Stimulated activated CD8-positive, alpha-beta memory T cell treated with anti-CD3 and anti-CD28 coated beads, Interleukin-15, amount 100 ng/mL, for 1 hour (primary cell): ENCODE measurements at places on chromosomes 16 and 17.

DNA sequence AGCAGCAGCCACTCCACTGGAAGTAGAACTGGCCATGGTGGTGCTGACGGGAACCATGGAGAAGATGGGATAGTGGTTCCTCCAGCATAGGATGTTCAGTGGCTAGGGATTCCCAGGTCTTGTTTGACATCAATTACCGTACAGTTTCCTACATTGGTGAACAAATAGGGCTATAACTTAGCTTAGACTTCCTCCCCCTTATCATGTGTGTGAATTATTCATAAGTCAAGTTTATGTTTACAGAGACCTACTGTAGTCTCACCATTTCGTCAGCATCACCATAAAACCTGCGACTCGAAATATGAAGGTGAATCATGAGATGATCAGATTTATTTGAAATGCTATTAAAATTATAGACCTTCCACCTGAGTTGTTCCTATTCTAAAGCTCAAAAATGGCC, 1.2 kb downstream of the KRTAP2-3 start:
- DNase-seq: no peak

GRCh38 chr17:55167024-55167725, 97.6 kb upstream of the HLF start:
- no peak for DNase-seq

- DNase-seq: no peak
These were observed 102.0 kb upstream of the CDH5 start for GRCh38 chr16:66264311-66265047.

- DNase-seq: no peak
These were observed 16.8 kb upstream of the MYO15B start for GRCh38 chr17:75570772-75571171.

DNA sequence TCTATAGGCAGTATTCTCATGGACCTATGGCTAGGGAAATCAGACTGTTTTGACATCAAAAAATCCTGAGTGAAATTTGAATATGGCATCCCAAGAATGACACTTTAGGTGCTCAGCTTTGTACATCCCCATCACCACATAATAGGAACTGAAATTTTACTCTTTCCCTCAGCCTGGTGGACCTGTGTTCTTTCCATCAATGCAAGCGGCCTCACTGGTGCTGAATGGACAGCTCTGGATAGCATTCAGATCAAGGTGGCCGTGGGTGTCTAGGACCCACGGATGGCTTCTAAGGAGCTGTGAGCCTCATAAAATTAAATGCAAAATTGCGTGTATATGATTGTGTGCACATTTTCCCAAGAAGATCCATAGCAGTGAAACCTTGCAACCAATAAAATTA, 152.6 kb downstream of the MAP2K6 start:
- no peak for DNase-seq

DNA sequence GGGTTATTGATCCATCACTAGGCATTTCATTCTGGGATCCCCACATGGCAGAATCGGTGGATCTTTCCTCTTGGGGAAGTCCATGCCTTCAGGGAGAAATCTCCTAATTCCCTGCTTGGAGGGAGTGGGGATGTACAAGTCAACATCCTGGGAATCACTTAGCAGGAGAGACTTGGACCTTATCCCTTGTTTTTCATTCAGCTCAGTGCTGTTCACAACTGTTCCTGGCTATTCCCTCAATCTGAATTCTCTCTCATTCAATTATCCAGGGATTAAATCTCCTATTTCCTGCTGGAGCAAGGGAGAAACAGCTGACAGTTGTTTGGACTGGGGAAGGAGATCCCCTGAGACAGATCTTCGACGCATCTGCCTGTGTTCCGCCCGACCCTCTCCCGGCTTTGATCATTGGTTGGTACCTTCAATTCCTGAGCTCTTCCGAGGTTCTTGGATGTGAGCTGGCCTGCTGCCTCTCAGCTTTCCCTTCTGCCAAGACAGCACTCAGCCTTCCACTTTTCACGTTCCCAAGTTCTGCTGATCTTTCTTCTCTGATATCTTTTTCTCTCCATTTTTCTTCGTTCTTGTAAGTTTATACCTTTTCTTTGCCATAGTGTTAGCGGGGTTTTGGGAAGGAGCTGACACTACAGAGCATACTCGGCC, 115.4 kb upstream of the GNAO1 start:
- no peak for DNase-seq

GRCh38 chr17:75909051-75909811, 4.5 kb upstream of the MRPL38 start:
- no peak for DNase-seq

GRCh38 chr16:89700649-89701424, 668 bp downstream of the SPATA2L start:
- DNase-seq: no peak

DNA sequence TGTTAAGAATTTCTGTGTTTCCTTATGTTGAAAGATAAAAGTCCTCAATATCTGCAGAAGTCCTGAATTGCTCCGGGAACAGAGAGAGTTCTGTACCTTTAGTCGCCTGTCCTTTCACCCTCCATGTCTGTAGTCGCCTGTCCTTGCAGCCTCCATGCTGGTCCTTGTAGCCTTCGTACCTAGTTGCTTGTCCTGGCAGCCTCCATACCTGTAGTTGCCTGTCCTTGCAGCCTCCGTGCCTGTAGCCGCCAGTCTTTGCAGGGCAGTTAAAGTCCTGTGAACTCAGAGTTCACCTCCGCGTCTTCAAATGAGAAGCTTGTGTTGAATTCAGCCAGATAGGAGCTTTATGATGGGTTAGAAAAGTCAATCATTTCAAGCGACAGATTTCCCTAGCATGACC, 19.5 kb upstream of the ITGAX start:
- DNase-seq: no peak

GRCh38 chr17:56886288-56886731, 27.5 kb downstream of the TRIM25 start:
- no peak for DNase-seq

DNA sequence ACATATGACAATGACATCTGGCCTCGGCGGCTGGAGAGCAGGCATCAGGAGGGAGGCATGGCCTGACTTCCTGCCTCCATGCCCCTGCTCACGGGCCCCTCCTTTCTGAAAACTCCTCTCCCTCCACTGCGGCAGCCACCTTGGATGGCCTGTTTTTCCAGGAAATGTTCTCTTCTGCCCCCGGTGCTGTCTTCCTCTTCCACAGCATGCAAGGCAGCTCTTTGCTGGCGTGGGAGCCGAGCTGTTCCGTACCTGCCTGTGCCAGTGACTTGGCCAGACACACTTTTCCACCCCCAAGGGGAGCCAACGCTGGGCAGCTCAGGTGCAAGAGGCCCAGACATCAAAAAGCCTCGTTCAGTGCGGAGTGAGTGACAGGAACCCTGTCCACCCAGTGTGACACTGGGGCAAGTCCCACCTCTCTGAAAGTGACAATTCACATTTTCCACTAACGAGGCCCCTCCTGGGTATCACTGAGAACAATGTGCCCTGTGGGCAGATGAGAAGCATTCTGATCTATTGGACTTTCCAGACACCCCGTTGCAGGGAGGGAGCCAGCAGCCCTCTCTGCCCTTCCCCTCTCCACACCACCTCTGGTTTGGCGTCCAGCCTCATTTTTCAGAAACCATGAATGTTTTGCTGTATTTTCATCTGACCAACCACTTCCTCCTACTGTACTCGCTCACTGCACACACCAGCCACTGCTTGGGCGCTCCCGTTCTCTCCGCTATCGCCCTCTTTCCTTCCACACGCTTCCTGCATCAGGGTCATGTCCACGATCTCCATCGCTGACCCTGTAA, 31.2 kb downstream of the NSMCE1 start:
- DNase-seq: peak; percentile 54

- DNase-seq: no peak
These were observed 60.7 kb downstream of the OR1D5 start for GRCh38 chr17:3002538-3003295.

DNA sequence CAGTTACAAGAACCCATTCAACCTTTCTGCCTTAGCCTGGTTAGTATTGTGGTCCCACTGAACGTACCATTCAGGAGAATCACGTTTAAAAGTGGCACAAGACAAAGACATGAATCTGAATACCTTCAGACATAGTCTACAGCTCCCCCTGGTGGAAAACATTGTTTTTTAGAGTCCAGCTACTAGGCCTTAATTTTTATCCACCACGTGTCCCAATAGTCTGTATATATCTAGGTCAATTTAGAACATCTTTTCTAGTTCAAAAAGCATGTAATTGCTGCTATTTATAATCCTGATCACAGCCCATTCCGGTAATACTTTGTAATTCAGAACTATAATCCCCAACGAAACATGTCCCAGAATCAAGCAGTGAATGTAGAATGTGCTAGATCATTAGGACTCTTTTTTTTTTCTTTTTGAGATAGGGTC, 13.7 kb upstream of the GUCY2D start:
- peak; percentile 25 for DNase-seq

DNA sequence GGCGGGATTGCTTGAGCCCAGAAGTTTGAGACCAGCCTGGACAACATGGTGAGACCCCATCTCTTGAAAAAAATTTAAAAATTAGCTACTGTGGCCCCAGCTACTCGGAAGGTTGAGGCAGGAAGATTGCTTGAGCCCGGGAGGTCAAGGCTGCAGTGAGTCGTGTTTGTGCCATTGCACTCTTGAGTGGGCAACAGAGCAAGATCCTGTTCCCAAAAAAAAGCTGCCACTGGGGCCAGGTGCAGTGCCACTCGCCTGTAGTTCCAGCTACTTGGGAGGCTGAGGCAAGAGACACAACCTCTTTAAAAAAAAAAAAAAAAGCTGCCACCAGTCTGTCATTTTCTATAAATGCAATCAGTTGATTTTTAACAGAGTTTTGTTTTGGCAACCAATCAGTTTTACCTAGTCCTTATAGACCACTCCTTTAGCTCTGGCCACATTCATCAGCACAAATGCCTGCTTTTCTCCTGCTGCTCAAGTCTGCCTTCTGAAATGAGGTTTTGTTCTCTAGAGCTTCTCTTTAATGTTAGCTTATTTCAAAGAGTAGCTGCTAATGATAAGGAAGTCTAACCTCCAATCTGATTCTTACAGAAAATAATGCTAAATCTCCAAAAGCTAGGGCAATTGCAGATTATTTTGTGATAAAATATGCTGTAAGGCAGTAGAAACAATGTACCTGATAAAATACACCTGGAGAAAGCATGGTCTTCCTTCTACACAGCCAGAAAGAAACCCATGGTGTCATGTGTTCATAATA, 64.8 kb downstream of the TUBD1 start:
- DNase-seq: no peak

DNA sequence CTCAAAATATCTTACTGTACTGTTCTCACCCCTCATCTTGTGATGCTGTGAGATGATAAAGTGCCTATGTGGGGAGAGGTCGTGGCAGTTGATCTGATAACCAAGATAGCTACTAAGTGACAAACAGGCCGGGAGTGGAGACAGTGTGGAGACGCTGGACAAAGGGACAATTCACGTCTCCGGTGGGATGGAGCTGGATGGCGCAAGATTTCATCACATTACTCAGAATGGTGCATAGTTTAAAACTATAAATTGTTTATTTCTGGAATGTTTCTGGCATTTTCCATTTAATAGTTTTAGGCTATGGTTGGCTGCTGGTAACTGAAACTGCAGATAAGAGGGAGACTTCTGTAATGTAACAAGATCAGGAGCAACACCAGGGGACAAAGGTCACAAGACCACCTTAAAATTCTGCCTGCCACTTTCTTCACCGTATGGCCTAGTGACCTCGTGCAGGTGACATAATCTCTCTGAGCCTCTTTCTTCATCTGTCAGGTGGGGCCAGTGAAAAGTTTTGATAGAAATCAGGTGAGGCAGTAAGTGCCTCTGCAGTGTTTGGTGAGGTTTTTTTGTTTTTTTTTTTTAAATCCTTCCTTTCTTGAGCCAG, 54.4 kb upstream of the LGALS9 start:
- DNase-seq: no peak
